ENCODE measurements at places on chromosomes 2 and 18. TPM values are rescaled to one million over a fixed set of nuclear protein-coding genes. Genes with fewer than 3 reads are reported as not detected.

DNA sequence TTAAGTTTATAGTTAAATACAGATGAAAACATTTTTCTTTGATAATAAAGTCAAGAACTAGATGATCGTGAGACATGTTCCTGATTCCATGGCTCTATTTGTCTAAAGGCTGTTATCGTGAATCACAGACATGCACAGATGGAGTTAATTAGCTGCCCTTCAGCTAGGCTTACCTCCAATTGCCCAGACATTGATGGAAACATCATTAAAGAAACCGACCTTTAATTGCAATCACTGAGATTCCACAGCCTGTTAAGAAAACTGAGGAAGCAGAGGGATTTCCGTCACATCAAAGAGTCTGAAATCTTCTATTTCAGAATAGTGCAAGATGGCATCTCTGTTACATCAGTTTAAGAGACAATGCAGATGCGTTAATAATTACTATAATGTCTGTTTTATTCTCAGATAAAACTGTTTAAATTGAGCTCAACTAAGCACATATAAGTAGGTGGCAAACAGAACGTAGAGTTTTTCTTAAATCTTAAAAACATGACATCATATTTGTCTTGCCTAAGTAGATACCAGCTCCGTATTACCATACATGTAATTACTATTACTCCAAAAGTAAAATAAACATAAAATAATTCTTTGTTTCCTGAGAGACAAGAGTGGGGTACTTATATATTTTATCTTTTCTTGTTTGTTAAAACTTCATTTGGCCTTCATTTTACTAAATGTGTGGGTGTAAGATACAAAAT is 23.9 kb upstream of the CRACDL start:
- H3K4me1 ChIP-seq = no peaks in the 10 kb centered on the region
- DNase-seq = no peak
- H3K27ac ChIP-seq = no peak overlapping the region
- no peak overlapping the region for H3K4me3 ChIP-seq
- H3K27me3 ChIP-seq = peaks cover 31% of the 10 kb centered on the region

Gene PUS10
- total RNA-seq = 9.5 TPM

GRCh38 chr18:58216071-58216481 is 172.1 kb downstream of the NEDD4L start:
- H3K4me3 ChIP-seq = no peak overlapping the region
- H3K36me3 ChIP-seq = no peaks in the 10 kb centered on the region
- peaks cover 11% of the 10 kb centered on the region for H3K4me1 ChIP-seq
- no peak overlapping the region for H3K27ac ChIP-seq
- no peak for DNase-seq

DNA sequence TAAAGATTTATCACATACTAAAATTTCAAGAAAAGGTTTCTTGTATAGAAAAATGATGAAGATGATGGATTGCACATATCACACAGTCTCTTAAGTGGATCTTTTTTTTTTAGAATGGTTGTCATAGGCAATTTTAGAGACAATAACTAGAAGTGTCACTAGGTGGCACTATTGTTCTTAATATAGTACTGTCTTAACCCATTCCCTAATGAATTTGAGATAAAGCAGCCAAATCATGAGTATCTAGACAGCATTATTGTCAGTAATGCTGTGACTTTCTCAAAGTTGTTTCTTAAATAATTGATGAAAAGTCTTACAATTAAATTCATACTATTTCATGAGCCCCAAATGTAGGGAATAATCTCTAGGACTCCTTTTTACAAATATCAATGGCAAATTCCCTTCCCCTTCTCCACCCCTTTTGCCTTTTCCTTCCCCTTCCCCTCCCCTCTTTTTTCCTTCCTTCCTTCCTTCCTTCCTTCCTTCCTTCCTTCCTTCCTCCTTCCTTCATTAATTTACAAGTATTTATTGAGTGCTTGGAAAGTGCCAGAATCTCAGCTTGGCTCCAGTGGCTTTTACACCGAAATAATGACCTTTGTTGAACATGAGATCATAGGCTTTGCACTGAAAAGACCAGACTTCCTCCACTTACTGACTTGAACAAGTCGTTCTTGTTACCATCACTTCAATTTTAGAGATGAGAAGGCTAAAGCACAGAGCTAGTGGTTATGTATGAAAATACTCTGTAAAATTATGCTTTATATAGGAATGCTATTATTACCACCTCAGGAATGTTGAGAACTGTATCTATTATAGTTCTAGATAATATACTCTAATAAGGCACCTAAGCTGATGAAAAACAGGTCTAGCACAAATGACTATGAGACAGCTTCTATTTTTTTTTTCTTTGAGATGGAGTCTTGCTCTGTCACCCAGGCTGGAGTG is 19.8 kb downstream of the MYL12B start:
- DNase-seq = no peak
- H3K27me3 ChIP-seq = peaks cover 2% of the 10 kb centered on the region
- no peak overlapping the region for H3K27ac ChIP-seq
- H3K4me1 ChIP-seq = no peaks in the 10 kb centered on the region
- no peak overlapping the region for H3K4me3 ChIP-seq
- peaks cover 18% of the 10 kb centered on the region for H3K36me3 ChIP-seq

Gene POTEJ
- total RNA-seq = not detected

Gene GRB14
- not detected for total RNA-seq

Gene TACR1
- total RNA-seq = not detected

- no peaks in the 10 kb centered on the region for H3K36me3 ChIP-seq
- H3K27me3 ChIP-seq = peaks cover 31% of the 10 kb centered on the region
- H3K4me1 ChIP-seq = peaks cover 18% of the 10 kb centered on the region
Observed at GRCh38 chr2:109348671-109349502, 219.9 kb downstream of the SH3RF3 start.

- no peak overlapping the region for H3K4me3 ChIP-seq
- H3K27ac ChIP-seq = no peak overlapping the region
- no peaks in the 10 kb centered on the region for H3K36me3 ChIP-seq
- peaks cover 10% of the 10 kb centered on the region for H3K27me3 ChIP-seq
Observed at GRCh38 chr2:226664140-226664539, 135.5 kb downstream of the IRS1 start.

Gene PSMA8
- 0.82 TPM for total RNA-seq

Gene LONRF2
- total RNA-seq = 0.21 TPM

DNA sequence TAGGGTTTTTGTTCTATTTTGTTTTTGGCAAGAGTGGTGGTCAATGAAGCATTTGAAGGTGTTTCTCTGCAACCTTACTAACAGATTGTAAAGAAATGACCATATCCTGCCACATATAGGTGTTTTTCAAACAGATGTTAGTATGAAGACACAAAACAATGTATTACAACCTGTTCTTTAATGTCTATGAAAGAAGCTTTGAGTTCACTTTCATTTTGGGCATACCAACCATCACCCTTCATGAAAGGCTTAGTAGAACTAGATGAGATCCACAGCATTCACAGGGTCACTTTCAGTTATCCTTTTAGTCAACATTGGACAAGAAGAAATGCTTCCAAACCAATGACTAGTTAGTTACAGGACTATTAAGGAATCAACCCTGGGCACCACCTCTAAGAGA is 95.1 kb downstream of the EHBP1 start:
- H3K27me3 ChIP-seq = no peaks in the 10 kb centered on the region
- no peaks in the 10 kb centered on the region for H3K36me3 ChIP-seq
- H3K4me1 ChIP-seq = peaks cover 22% of the 10 kb centered on the region
- H3K4me3 ChIP-seq = no peak overlapping the region
- DNase-seq = no peak
- H3K27ac ChIP-seq = peak overlapping the region; percentile 2

DNA sequence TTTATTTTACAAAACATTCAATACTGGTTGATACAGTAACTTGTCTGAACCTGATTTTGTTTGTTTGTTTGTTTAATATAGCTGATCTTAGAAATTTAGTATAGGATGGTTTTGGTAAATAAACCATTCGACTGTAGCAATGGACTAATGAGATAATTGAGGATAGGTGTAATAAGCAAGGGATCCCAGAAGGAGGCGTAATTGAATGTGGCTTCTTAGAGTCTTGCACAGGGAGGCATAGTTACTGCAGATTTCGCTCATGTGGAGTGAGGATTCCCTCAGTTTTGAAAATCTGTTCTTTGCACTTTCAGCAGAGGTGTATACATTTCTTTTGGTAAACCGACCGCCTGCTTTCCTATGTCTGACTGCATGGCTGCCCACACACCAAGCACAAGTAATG is 709.6 kb downstream of the SOCS6 start:
- no peaks in the 10 kb centered on the region for H3K4me1 ChIP-seq
- no peaks in the 10 kb centered on the region for H3K36me3 ChIP-seq
- H3K27me3 ChIP-seq = no peaks in the 10 kb centered on the region
- H3K4me3 ChIP-seq = no peak overlapping the region

DNA sequence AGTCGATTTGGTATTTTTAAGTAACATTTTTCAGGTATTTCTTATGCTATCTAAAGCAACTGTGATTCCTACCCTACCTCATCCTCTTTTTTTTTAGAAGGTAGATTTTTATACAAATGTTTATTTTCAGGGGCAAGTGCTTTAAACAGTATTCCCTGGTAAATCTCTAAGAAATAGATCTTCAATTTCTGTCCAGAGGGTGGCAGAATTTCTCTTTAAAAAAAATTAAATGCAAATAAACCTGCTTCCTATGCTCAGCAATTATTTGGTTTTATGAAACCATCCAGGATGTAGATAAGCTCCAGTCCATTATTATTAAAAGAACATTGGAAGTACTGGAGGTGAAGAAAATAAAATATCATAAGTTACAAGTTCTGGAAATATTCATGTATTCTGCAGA is 191.9 kb downstream of the MYO3B start:
- no peak overlapping the region for H3K27ac ChIP-seq
- no peaks in the 10 kb centered on the region for H3K36me3 ChIP-seq
- H3K4me3 ChIP-seq = no peak overlapping the region
- H3K27me3 ChIP-seq = peaks cover 14% of the 10 kb centered on the region
- DNase-seq = no peak
- peaks cover 44% of the 10 kb centered on the region for H3K4me1 ChIP-seq

GRCh38 chr2:227545990-227546389 is 52.7 kb upstream of the SCYGR2 start:
- H3K4me1 ChIP-seq = no peaks in the 10 kb centered on the region
- no peak overlapping the region for H3K4me3 ChIP-seq
- DNase-seq = no peak
- peaks cover 56% of the 10 kb centered on the region for H3K36me3 ChIP-seq
- H3K27ac ChIP-seq = no peak overlapping the region

Gene RGPD4
- 0.54 TPM for total RNA-seq

Gene ACTG2
- not detected for total RNA-seq

Gene TSPYL6
- not detected for total RNA-seq

DNA sequence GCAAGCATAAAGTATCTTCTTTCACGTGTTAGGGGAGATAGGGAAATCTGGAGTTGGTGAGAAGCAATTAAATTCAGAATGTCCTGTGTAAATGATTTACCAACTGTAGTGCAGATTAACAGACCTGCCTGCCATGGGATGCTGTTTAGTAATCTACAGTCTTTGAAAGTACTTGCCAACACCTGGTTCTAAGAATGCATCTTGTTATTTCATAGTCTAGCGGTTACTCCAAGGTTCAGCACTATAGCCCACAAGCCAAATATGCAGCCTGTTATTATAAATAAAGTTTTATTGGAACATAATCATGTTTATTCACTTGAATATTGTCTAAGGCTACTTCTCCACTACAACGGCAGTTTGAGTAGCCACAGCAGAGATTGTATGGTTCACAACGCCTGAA is 100.8 kb downstream of the OSBPL6 start:
- H3K36me3 ChIP-seq = no peaks in the 10 kb centered on the region
- H3K27me3 ChIP-seq = peaks cover 45% of the 10 kb centered on the region
- H3K27ac ChIP-seq = no peak overlapping the region
- DNase-seq = no peak
- H3K4me3 ChIP-seq = no peak overlapping the region

Gene KCNE4
- total RNA-seq = not detected

Measured in activated CD8-positive, alpha-beta memory T cell treated with anti-CD3 and anti-CD28 coated beads, Interleukin-2, amount 10 ng/mL, durations not matched to agents 7 days and 5 days (primary cell).